ENCODE measurements at places on chromosomes 3 and 15. TPM values are rescaled to one million over a fixed set of nuclear protein-coding genes. Genes with fewer than 3 reads are reported as not detected.

GRCh38 chr3:182999767-183000166 lies 19.4 kb upstream of the DCUN1D1 start:
- no peaks in the 10 kb centered on the region for H3K4me1 ChIP-seq
- H3K27me3 ChIP-seq = no peaks in the 10 kb centered on the region
- no peak overlapping the region for H3K4me3 ChIP-seq
- no peak for DNase-seq

DNA sequence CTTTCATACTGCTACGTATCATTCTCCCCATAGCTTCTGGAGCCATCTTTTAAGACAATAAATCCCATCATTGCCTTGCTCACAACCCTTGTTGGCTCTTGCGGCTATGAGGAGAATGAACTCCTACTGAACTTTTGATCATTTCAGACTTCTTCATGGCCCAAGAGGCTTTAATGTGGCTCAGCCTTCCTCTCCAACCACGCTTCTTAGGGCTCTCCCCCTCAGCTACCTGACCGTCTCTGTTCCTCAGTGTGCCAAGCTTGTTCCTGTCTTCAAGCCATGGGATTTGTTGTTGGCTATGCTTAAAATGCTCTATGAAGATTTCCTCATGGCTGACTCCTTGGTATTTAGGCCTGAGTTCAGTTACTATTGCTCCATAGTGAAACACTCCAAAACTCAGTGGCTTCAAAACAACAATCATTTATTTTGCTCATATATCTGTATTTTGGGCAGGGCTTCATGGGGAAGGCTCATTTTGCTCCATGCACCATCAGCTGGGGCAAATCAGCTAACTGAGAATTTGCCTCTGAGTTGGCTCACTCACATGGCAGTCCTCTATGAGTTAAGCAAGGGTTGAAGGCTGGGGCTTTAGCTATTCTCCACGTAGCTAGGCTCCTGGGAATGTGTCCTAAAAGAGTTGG lies 47.5 kb downstream of the FOXL2 start:
- DNase-seq = no peak
- H3K27me3 ChIP-seq = no peaks in the 10 kb centered on the region
- H3K27ac ChIP-seq = no peak overlapping the region

- no peaks in the 10 kb centered on the region for H3K36me3 ChIP-seq
- DNase-seq = no peak
- no peak overlapping the region for H3K27ac ChIP-seq
- H3K27me3 ChIP-seq = no peaks in the 10 kb centered on the region
- no peak overlapping the region for H3K4me3 ChIP-seq
Measured at GRCh38 chr3:10637342-10637741, 132.0 kb upstream of the ATP2B2 start.

DNA sequence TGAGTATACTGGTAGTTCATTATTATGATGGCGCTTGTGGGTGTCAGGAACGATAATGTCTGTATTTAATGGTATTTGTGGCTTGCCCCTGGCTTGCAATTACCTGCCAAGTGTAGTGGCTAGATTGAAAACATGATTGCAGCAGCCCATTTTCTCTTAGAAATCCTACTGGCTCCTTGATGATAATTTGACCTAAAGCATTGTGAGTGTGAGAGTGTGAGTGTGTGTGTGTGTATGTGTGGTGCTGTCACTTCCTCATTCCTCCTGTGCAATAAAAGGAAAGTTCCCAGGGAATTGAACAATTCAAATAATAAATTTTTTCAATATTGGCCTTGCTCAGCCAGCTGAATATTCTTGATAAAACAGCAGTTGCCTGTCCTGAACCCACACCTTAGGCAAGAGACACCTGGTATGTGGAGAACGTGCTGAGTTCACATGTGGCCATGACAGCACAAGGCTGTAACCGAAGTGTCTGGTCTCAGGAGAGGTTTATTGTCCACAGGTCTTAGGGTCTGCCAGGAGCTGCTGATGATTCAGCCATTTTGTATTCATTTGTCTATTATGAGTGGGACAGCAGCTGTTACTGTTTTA lies 193.3 kb downstream of the CD47 start:
- no peaks in the 10 kb centered on the region for H3K36me3 ChIP-seq
- no peaks in the 10 kb centered on the region for H3K4me1 ChIP-seq
- H3K27me3 ChIP-seq = peaks cover 27% of the 10 kb centered on the region
- H3K4me3 ChIP-seq = no peak overlapping the region
- no peak for DNase-seq
- H3K27ac ChIP-seq = no peak overlapping the region

GRCh38 chr3:173109143-173109542 lies 31.9 kb downstream of the SPATA16 start:
- no peaks in the 10 kb centered on the region for H3K27me3 ChIP-seq
- no peak overlapping the region for H3K4me3 ChIP-seq
- no peaks in the 10 kb centered on the region for H3K36me3 ChIP-seq
- no peaks in the 10 kb centered on the region for H3K4me1 ChIP-seq

- H3K27ac ChIP-seq = no peak overlapping the region
- peaks cover 6% of the 10 kb centered on the region for H3K4me1 ChIP-seq
- no peak for DNase-seq
- H3K27me3 ChIP-seq = no peaks in the 10 kb centered on the region
Measured at GRCh38 chr3:111725706-111726105, 130.6 kb upstream of the ZBED2 start.

Gene NTRK3
- not detected for total RNA-seq

Gene CEMIP
- total RNA-seq = 0.46 TPM
